Right renal pelvis (tissue), 4 donors: ENCODE measurements at places on chromosomes 5 and 9.
A peak's percentile ranks its signal among the peaks of the same experiment; 100 is the strongest.

DNA sequence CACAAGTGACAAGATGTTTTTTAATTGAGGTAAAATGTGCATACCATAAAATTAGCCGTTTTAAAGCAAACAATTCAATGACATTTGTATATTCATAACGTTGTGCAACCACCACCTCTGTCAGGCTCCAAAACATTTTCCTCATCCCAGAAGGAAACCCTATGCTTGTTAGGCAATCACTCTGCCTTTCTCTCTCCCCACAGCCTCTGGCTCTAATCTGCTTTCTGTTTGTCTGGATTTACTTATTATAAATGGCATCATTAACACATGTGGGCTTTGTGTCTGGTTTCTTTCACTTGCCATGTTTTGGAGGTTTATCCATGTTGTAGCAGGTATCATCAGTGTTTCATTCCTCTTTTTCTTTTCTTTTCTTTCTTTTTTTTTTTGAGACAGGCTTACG lies 1.4 kb upstream of the N4BP3 start:
- no peak for DNase-seq

GRCh38 chr9:94056442-94056974 lies 27.8 kb upstream of the PTPDC1 start:
- no peak for DNase-seq

- DNase-seq = no peak
Observed at GRCh38 chr5:170360709-170361108, 28.5 kb downstream of the KCNMB1 start.

GRCh38 chr5:1437226-1437829 lies 7.9 kb downstream of the SLC6A3 start:
- no peak for DNase-seq

DNA sequence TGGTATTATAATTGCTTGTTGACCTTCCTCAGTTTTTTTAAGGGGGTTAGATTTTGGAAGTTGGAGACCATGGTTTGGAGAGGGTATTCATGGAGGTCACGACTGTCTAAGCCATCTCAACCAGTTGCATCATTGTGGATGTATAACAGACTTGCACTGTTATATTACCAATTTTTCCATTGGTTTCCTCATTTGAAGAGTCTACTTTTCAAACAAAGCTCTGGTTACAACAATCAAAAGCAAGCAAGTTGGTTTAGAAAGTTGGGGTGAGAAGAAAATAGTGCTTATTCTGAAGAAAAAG lies 103.3 kb downstream of the RPS23 start:
- no peak for DNase-seq

DNA sequence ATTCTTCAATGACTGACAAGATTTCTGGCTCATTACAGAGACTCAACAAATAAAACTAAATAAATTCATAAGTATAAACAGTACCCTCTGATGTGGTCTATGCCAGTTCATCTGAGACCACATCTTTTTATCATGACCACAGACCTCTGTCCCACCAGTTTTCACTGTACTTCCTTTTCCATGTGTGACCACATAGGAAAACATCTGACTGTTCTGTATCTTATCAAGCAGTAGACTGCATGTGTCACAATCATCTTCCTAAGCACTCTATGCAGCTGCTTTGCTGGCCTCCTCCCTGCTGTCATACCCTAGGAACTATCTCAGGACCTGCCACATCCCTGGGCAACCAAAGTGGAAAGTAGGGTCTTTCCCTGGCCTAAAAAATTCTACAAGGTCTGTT lies 205.0 kb upstream of the ZNF462 start:
- no peak for DNase-seq

- DNase-seq = no peak
Observed at GRCh38 chr5:173210877-173211276, 24.1 kb downstream of the NKX2-5 start.

DNA sequence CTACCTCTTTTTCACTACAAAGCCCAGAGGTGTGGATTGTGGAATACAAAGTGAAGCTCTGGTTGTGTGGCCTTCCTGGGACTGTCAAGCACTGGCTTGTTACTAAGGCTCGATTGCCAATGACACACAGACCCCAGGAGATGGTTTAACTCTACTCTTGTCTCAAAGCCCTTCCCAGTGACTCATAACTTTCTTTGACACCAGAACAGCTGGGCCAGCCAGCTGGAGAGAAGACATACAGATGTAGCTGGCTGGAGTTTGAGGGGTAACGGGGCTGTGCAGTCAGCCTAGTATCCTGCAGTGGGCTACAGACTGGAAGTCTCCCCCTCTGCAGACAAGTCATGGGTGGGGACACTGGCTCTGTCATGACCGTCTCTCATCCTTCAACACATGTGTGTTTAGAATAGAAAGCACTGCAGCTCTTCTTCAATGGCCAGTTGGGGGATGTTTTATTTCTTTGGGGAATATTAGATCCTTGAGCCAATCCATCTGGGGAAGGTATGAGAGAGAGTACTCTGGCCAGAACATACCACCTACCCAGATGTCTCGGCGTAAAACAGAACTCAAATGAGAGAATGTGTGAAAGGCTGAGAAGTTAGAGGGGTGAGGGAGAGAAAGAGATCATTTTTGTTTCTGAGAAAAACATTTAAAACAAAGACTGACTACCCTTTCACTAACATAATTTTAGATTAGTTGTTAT lies 53.3 kb downstream of the SEMA6A start:
- DNase-seq = no peak

DNA sequence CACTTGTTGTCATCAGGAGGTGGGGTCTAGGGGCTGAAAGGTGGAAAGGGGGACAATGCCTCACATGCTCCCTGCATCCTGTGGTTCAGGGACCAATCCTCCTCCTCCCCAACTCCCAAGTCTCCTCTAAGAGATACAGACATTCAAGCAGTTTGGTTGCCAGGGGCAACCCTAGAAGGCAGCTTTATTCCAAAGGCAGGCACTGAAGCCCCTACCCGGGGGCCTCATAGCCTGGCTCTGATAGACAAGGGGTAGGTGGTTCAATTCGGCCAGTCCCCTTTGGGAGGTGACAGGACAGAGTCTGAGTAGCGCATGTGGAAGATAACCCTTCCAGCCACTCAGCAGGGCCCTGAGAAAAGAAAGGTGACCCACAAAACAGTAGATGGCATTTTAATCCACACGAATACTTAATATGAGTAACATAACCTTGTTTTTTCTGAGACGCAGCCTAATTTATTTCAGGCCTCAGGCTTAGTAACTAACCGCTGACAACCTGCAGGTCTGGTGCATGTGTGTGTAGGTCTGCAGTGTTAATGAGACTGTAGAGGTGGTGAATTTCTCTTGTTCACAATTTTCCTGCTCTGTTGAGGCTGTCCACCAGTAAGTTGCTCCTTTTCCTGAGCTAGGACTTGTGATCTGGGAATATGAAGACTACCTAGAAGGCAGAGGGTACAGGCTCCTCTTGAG lies 31.3 kb upstream of the HSPA9 start:
- DNase-seq = no peak

- no peak for DNase-seq
Observed at GRCh38 chr5:135535820-135536801, at the start of gene NEUROG1. Gene NEUROG1, minus strand, starts transcription at chr5:135535964. Its CDS starts 274 bp downstream, at chr5:135535690.

- no peak for DNase-seq
Observed at GRCh38 chr5:119058979-119059529, 11.8 kb upstream of the DMXL1 start.

- DNase-seq = no peak
Observed at GRCh38 chr5:132243366-132243977, 14.0 kb upstream of the PDLIM4 start.

GRCh38 chr9:85178474-85178873 lies 508.9 kb downstream of the NTRK2 start:
- no peak for DNase-seq

DNA sequence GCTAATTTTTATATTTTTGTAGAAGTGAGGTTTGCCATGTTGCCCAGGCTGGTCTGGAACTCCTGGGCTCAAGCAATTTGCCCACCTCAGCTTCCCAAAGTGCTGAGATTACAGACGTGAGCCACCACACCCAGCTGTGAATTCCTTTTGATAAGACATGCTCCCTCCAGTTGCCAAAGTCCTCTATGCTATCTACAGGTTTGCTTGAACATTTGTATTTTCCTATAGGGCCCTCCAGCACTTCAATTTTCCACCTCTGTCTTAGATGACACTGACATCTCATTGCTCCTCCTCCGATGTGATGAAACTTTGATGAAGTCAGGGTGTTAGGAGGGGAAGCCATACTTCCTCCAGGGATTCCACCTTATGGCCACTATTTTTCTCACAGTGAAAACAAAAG lies 25.2 kb upstream of the CTSV start:
- DNase-seq = no peak

GRCh38 chr5:179342577-179342976 lies 2.7 kb downstream of the ADAMTS2 start:
- DNase-seq = no peak

DNA sequence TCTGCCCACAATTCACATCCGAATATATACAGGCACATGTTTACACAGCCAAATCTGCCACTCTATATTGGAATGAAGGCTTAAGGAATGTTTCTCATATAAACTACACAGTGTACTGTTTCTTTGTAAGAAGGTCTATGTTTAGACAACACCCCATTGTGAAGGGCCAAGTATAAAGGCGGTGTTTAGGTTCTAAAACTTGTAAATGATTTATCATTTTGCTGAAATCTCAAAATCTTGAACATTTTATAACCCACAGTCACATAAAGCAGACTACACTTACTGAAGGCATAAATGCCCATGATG lies 94.0 kb downstream of the ZNF608 start:
- DNase-seq = no peak

GRCh38 chr9:129509533-129509928 lies 111.4 kb downstream of the C9orf50 start:
- no peak for DNase-seq

- peak; percentile 58 for DNase-seq
Observed at GRCh38 chr5:151239237-151239861, 13.6 kb upstream of the GM2A start.

- DNase-seq = no peak
Observed at GRCh38 chr5:116769470-116769869, 194.8 kb upstream of the SEMA6A start.

- no peak for DNase-seq
Observed at GRCh38 chr5:51162245-51162644, 221.0 kb upstream of the ISL1 start.

DNA sequence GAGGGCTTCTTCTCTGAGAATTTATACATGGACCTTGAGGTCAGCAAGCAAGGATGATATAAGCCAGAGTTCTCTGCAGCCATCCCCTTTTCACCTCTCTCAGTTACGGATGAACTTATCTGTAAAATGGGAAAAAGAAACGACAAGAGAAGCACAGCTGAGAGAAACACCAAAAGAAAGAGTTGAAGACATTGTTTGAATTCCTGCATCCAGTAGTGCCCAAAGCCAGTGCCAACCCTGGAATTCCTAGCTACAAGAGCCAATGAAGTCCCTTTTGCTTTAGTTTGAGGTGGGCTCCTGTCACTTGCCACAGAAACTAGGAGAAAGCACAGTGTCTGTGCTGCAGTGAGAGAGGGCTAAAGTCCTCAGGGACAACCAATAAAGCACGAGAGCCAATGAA lies 6.6 kb upstream of the MOB3B start:
- no peak for DNase-seq

DNA sequence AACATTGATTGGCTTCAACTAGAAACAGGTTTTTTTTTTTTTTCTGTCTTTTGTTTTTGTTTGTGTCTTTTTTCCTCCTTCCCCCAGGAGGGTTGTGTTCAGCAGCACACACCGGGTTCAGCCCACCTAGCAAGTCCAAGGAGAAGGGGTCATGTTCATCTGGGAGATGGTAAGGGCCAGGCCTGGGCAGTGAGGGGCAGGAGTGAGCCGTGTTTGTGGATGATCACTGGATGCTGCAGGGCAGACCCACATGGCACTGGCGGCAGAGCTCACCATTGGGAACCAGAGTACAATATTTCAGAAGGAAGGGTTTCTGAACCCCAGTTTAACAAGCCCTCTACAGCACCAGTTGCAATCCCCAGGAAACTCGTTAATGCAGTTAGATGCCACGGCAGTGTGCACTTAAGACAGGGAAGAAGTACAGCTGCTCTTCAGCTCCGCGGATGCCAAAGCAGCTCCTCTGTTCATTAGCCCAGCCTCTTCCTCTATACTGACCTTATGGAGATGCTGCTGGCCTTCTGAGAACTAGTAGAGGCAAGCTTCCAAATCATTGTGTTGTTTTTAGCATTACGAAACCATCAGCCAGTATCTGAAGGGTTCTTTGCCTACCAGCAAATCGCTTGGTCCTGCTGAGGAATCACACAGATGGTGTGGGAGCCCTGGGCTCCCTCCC lies 508.2 kb upstream of the WWC1 start:
- DNase-seq = peak; percentile 4

DNA sequence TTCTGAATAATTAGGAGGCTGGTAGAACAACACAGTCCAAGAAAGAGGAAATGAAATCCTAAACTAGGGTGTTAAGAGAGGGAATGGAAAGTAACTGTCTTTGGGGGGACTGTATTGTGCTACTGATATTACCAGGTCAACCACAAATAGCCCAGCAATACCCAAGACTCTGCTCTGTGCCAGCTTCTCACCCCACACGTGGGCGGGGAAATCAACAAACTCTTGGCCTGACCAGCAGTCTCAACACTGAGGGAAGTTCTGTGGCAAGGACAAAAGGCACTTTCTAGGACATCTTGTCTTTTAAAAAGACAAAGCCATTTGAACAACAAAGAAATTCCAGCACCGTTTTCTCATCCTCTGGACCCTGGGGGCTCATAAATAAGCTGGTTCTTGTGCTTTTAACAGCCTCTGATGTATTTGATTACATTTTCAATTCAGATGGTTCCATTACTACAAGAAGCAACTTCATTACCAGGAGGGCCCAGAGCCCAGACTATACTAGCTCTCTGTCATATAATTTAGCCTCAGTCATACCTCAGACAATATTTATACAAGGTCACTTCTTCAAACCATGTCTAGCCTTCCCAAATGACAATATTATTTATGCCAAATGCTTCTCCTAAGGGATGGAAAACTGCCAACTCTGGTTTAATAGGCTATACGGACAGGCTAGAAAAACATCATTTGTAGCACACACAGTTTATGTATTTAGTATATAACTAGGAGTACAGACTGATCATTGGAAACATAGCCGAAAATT lies 297.8 kb downstream of the CWC27 start:
- no peak for DNase-seq

DNA sequence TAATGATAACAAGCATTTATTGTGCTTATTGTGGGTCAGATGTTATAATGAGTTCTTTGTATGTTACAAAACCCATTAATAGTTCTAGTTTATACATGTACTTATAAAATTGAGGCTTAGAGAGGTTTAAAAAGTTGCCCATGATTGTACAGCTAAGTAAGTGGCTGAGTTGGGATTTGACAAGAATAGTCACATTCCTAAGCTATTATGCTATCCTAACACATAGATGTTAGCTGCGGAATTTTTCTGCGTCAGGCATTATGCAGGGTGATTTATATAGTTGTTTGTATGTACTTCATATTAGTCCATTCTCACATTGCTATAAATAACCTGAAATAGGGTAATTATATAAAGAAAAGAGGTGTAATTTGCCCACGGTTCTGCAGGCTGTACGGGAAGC lies 12.5 kb downstream of the COMMD10 start:
- no peak for DNase-seq
